ENCODE measurements at places on chromosomes 2 and 18. TPM values are rescaled to one million over a fixed set of nuclear protein-coding genes. Genes with fewer than 3 reads are reported as not detected.
A peak's percentile ranks its signal among the peaks of the same experiment; 100 is the strongest.

DNA sequence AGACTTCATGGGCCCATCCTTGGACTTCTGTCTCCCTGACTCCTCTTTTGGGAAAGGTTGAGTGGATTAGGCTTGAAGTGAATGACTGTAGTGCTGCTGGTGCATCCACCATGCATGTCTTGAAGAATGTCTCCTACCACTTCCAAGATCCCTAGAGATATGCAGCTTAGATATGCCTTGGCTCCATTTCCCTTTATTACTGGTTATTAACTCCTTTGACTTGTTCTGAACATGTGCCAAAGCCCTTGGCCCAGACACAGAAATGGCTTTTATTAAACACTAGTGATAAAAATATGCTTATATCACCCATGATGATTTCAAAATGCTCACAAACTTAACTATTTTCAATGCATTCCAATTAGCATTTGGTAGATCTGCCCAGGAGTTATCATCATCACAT is 90.0 kb upstream of the SLC14A2 start:
- no peak for DNase-seq

GRCh38 chr2:24793761-24794435 is 673 bp downstream of the CENPO start:
- peak; percentile 24 for DNase-seq

- DNase-seq: no peak
Observed at GRCh38 chr18:2719040-2719439, 63.5 kb downstream of the SMCHD1 start.

- DNase-seq: no peak
Observed at GRCh38 chr18:76627444-76627843, 132.4 kb upstream of the ZNF516 start.

ST8SIA5 gene
- total RNA-seq: 2.8 TPM

GRCh38 chr18:48658721-48659120 is 119.9 kb downstream of the CTIF start:
- DNase-seq: no peak

GRCh38 chr2:60357996-60358395 is 195.5 kb downstream of the BCL11A start:
- no peak for DNase-seq

- DNase-seq: no peak
Observed at GRCh38 chr2:7976206-7976605, 705.6 kb upstream of the ID2 start.

- DNase-seq: no peak
Observed at GRCh38 chr2:71702971-71703898, 249.9 kb downstream of the DYSF start.

NYAP2 gene
- total RNA-seq: not detected

SSB gene
- total RNA-seq: 202 TPM

GRCh38 chr2:61042807-61043206 is 22.9 kb upstream of the SANBR start:
- DNase-seq: no peak

DNA sequence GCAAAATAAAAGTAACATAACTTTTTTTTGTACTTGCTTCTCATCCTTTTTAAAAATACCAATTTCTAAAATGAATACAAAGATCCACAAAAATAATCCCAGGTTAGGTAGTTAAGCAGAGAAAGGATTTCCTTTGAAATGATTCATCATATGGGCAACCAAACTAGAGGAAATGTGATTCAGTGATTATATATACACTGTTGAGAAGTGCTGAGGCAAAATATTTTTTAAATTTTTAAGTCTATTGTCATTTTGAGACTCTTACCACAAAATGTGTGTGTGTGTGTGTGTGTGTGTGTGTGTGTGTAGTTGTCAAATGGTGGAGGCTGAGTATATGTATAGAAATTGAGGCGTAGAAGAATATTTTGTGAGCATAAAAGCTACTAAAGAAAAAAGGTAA is 1075.3 kb downstream of the LRP1B start:
- no peak for DNase-seq

DNA sequence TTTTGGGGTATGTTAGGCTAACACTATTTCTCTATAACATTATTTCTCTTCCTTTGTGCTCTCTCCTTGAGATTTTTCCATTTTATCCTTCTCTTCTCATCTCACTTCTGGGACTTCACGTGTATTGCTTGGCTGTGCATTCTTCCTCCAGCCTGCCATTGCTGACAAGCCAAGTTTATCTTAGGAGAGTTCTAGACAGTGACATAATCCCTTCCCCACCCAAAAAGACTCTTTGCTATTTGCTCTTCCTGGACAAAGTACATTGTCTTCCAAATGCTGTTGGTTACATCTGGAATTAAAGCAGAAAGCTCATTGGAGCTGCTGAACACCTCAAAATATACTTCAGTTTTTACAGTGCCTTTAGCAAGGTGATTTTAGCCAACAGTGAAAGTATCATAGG is 8.9 kb downstream of the TSPYL6 start:
- no peak for DNase-seq

DNA sequence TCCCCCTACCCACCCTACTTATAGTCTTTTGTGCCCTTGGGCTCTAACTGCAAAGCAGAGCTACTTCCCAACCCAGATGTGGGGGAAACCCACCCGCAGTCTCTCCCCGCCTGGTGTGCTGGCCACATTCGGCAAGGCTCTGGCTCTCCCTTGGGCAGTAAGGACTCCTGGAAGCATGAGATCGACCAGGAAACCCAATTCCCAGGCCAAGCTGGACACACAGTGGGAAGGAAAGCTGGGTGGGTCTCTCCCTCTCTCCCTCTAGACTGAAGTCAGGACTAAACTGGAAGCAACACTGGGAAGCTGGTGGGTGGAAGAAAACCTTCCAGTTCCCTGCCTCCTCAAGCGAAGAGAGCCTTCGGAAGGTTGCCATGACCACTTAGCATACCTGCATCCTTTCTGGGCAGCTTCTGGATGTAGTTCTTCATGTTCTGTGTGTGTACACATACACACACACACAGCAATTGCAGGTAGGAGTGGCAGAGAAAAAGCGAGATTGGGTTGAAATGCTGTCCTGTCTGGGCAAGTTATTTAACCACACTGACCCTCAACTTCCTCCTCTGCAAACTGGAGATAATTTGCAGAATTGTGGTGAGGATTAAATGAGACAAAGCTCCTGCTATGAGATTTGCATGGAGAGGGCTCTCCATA is 33.9 kb downstream of the ZBTB7C start:
- DNase-seq: no peak

GRCh38 chr2:146734821-146735190 is 1110.0 kb upstream of the ACVR2A start:
- DNase-seq: no peak

HMSD gene
- 3.0 TPM for total RNA-seq

DNA sequence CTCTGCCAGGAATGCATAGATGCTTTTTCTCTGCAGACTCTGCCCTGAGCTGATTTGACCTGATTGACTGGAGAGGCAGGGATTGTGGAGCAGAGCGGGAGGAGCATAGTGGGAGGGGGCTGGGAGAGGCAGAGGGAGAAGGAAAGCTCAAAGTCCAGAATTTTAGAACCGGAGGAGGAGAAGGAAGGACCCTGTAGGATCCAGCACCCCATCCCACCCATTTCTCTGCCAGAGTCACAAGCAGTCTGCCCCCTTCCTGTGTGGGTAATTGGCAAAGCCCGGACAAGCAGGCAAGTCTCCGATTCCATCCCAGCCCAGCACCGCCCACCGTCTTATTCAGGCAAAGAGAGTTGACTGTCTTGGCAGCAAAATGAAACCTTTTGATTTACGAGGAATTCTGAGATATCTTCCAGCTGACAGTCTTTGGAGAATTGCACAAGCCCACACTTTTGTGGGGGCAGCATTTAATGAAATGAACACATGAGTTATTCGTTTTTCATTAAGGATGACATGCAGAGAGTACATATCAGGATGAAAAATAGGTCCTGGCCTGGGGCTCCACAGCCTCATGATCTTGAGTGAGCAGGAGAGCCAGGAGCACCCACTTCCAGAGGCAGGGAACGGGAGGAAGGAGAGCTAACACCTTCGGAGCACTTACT is 103.1 kb downstream of the MCFD2 start:
- DNase-seq: no peak

DHRS9 gene
- not detected for total RNA-seq

DSG1 gene
- total RNA-seq: not detected

TXNL1 gene
- total RNA-seq: 72.8 TPM

RTP5 gene
- total RNA-seq: not detected

GRCh38 chr2:160334028-160334741 is 134.1 kb upstream of the ITGB6 start:
- DNase-seq: no peak

CD8B2 gene
- not detected for total RNA-seq

GRCh38 chr2:20514596-20515269 is 67.9 kb downstream of the RHOB start:
- DNase-seq: no peak

GRCh38 chr2:126911111-126911796 is 12.6 kb downstream of the TEX51 start:
- DNase-seq: no peak

DNA sequence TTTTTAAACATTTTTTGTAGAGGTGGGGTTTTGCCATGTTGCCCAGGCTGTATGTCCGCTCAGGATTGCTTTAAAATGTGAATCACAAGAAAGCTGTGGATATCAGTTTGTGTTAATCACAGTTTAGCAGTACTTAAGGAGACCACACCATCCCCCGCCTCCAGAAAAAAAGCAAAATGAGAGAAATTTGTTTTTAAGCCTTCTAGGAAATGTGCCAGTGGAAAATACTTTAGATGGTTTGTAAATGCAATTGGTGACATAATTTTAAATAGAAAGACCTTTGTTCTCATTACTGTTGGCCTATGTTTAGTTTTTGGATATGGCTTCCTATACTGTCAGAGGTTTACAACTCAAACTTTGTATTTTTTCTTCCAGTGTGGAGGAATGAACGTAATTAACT is 27.0 kb downstream of the GCA start:
- DNase-seq: no peak

DNA sequence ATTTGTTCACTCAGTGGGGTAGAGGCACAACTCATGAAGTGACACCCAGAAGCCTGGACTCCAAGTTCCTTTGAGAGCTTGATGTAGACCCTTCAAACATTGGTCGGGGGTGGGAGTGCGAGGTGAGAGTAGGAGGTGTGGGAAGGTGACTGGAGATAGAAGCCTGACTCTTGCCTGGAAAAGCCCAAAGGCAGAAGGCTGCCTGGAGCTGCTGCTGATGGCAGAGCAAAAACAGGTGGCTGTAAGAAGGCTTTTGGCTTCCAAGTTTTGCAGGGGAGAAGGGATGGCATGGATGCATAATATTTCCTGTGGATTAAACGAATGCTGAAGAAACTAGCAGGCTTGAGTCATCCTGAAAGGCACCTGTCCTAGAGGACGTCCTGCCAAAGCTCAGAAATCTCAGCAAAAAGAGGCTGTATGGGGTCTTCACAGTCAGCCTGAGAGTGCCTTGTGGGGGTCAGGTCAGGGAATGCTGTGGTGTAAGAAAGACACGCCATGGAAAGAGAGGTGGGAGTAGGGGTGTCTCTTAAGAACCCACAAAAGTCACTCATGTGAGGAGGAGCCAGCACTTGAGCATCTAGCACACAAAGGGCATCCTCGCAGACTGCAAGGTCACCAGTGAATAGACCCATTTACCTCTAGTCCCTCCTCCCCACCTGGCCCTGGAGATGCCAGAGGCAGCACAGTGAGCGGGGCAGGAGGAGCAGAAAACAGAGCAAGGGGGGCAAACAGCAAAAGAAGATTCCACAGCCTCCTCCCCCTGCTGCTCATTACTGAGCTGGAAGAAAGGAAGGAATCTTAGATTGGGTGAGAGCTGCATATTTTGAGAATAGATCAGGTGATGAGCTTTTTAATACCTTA is 37.5 kb downstream of the FASTKD2 start:
- no peak for DNase-seq

GRCh38 chr2:25354116-25354515 is 12.4 kb upstream of the DNMT3A start:
- no peak for DNase-seq

DNA sequence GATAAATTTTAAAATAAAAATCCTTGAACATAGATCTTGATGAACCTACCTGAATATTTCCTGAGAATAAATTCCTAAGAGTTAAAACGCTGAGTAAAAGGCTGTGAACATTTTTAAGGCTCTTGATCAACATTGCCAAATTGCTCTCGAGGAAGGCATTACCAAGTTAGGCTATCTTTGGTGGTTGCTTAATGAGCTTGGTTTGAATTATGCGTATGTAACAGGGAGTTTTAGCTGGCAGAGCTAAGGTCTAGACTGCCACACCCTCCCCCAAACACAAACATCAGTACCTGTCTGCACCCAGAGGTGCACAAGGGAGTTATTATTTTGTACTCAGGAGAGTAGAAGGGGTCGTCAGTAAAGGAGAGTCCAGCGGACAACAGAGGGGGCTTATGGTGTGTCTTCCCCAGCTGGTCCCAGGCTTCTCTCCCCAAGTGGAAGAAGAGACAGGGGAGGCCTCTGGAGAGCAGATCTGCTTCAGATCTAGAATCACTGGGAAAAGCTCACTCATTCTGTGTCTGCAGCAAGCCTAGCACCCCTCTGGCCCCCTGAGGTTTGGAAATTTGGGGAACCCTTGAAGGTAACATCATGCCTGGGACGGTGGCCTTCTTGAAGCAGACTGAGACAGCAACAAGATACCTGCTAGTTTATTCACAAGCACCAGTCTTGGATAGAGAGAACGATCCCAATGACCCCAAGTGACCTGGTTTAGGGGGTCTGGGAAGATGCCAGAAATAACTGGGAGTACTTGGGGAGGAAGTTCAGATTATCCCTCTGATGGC is 197.2 kb upstream of the ID2 start:
- DNase-seq: no peak

- DNase-seq: no peak
Observed at GRCh38 chr2:16726147-16726546, 60.5 kb upstream of the CYRIA start.

DNA sequence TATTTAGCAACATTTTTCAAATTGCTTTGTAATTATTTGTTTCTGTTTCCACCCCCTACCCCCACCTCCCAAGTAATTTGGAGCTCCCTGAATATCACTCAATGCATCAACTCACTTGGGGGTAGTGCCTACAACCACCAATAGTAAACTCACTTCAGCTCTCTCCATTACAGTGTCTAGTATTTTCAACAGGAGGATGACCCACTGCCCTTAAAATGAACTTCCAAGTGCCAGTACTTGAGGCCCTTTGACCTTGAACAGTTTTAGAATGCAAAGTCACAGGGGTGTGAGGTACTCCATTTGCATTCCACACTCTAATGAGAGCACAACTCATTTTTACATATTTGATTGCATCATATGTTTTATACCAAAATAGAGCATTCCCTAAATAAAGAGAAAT is 523.0 kb downstream of the ERBB4 start:
- DNase-seq: no peak

MYO5B gene
- 8.7 TPM for total RNA-seq

DNA sequence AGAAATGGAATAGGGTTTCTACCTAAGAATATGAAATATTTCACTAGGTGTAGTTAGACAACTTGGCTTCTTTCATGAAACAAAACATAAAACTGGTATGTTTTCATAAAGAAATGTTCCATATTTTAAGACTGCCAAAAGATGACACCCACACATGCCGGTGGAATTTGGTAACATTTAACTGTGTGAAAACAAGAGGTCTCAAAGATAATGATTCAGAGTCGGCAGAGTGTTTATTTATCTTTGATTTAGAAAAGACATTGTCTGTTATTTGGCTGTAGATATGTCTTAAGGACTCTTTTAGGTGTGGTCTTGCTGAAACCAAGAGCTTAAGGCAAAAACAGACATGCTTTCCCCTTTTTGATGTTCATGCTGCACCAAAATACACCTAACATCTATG is 63.5 kb upstream of the FN1 start:
- DNase-seq: no peak

- peak; percentile 25 for DNase-seq
Observed at GRCh38 chr2:191678437-191679100, 633 bp downstream of the NABP1 start.

- DNase-seq: no peak
Observed at GRCh38 chr18:2662990-2663389, 7.5 kb downstream of the SMCHD1 start.

All from WTC11 (cell line).